ENCODE measurements at places on chromosomes 6 and 20. TPM values are rescaled to one million over a fixed set of nuclear protein-coding genes. Genes with fewer than 3 reads are reported as not detected.

CARMIL1 gene
- total RNA-seq: 17.4 TPM

ZNF334 gene
- 7.9 TPM for total RNA-seq

COL12A1 gene
- 34.9 TPM for total RNA-seq

IP6K3 gene
- total RNA-seq: not detected

PSMB9 gene
- total RNA-seq: 8.9 TPM

SLC26A8 gene
- not detected for total RNA-seq

ZHX3 gene
- 5.8 TPM for total RNA-seq

HLA-DRB5 gene
- total RNA-seq: not detected

Data from nasal cavity respiratory epithelium epithelial cell of viscerocranial mucosa (primary cell).